ENCODE measurements at places on chromosomes 2 and 18. TPM values are rescaled to one million over a fixed set of nuclear protein-coding genes. Genes with fewer than 3 reads are reported as not detected.

The RNF152 gene
- 24.4 TPM for total RNA-seq

The TTR gene
- total RNA-seq = not detected

The C18orf54 gene
- total RNA-seq = 3.3 TPM

The PAX3 gene
- total RNA-seq = not detected

The OR6B3 gene
- total RNA-seq = not detected

The CHRNA1 gene
- 0.33 TPM for total RNA-seq

The SLC8A1 gene
- 109 TPM for total RNA-seq

The HOXD8 gene
- total RNA-seq = not detected

The POTEC gene
- total RNA-seq = not detected

The HYCC2 gene
- total RNA-seq = 6.2 TPM

All from fibroblast of lung (primary cell).